ENCODE measurements at places on chromosomes 4 and X.

DNA sequence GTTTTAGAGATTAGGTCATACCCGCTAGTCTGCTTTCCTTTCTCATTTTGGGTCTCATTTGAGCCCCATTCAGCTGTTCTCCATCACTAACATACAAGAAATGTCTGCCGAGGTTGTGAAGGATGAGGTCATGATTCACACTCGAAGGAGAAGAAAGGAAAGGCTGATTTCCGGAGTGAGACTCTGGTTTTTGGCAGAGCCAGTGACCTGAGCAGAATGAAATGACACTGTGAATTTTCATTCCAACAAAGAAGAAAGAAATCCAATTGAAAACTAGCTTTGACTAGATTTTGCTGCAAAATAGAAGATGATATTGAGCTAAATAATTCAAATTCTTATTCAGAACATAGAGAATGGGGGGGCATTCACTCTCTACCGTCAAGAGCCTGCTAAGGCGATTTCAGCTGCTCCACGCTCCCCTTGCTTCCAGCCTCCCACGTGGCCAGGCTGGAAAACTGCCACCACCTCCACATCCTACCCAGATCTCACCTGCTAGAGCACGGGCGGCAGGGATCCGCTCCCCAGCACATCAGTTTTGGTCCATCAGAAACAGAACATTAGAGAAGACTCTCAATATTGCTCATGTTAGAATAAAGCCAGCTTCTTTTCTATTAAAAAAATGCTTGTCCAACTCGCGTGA lies 39.0 kb downstream of the F11 start:
- DNase-seq, result peak; percentile 37

DNA sequence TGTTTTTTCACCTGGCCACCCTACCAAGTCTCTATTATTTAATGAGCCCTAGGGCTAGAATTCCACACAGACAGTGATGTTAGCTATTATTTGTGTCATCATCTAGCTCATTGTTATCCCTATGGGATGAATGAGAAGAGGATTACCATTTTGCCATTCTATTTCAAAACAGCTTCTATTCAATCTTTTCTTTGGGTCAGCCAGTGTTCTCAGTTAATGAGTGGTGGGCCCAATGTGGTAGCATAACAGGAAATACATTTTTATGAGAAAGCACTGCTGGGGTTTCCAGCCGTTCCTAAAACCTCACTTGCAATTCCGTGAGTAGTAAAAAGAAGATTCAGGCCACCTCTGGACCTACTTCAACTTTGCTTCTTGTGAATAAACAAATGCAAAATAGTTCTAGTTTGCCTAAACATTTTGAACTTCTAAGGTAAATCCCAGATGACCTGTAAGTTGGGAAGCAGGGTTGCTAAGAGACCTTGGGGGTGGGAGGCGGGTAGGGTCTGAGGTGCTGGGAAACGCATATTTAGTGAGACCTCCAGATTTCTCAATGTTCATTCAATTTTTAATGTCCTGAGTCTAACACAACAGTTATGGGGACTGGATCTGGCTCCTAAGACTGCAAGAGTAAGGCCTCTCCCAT lies 24.8 kb upstream of the CYP2U1 start:
- DNase-seq, result no peak

GRCh38 chr4:146981651-146982050 lies 36.0 kb upstream of the TTC29 start:
- DNase-seq, result peak; percentile 27

- no peak for DNase-seq
These were observed 244.7 kb downstream of the CBR4 start for GRCh38 chr4:168765322-168765721.

DNA sequence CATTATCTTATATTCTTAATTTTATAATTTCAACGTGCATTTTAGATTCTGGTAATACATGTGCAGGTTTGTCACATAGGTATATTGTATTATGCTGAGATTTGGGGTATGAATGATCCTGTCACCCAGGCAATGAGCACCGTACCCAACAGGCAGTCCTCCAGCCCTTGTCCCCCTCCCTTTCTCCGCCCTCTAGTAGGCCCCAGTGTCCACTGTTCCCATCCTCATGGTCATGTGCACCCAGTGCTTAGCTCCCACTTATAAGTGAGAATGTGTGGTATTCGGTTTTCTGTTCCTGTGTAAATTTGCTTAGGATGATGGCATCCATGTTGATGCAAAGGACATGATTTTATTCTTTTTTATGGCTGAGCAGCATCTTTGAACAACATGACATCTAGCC lies 70.6 kb downstream of the RNF150 start:
- no peak for DNase-seq

DNA sequence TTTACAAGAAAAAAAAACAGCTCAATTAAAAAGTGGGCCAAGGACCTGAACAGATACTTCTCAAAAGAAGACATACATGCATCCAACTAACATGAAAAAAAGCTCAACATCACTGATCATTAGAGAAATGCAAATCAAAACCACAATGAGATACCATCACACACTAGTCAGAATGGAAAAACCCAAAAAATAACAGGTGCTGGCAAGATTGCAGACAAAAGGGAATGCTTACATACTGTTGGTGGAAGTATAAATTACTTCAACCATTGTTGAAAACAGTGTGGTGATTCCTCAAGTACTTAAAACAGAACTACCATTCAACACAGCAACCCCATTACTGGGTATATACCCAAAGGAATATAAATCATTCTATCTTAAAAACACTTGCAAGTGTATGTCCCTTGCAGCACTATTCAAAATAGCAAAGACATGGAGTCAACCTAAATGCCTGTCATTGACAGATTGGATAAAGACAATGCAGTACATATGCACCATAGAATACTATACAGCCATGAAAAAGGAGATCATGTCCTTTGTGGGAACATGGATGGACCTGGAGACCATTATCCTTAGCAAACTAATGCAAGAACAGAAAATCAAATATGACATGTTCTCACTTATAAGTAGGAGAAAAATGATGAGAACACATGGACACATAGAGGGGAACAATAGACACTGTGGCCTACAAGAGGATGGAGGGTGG lies 97.6 kb downstream of the RAB28 start:
- DNase-seq, result no peak

DNA sequence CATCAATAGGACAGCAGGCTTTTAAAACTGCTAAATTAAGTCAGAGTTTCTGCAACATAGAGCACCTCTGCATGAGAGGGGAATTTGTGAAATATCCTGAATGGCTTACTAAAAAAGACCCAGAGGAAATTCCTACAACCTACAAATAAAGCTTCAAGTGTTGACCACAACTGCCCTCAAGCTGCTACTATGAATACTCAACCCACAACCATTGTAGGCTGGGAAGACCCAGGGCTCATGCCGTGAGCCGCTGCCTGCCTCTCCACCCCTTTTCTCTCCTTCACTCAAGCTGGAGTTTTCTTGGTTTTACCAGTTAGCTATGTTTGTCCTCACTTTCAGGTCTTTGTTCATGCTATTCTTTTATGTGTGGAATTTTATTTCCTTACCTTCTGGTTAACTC lies 151.6 kb downstream of the EMCN start:
- no peak for DNase-seq

GRCh38 chr4:48445704-48446103 lies 37.4 kb upstream of the SLC10A4 start:
- DNase-seq, result peak; percentile 20

DNA sequence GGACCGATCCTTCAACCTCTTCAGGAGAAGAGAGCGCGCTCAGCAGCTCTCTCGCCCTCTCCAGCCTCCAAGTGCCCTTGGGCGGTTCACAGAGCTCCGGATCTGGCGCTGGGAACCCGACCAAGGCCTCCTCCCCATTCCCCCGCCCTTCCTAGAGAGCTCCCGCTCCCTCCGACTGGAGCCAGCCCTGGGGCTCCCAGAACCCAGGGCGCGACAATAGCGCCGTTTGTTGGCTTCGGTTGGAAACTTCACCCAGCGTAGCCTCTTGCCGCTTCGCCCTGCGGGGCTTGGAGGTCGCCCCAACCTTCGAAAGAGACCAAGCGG lies 3.1 kb upstream of the SOX3 start:
- DNase-seq, result no peak

GRCh38 chrX:150984169-150984824 lies 1.2 kb downstream of the HMGB3 start:
- DNase-seq, result peak; percentile 2

DNA sequence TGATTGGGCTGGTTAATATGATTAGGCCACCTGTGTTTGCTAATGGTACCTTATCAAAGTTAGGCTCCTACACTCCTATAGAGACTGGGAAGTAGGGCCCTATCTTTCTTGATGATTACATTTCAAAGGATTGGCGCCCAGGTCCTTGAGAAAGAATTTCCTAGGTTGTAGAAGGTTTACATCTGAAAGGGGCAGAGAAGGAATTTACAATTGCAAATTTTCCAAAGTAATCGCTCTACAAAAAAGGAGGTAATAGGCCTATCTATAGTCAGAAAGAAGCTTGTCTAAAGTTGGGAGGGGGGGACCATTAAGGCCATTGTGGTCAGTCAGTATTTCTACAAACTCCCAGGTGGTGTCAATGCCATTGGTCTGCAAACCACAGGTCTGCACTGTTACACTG lies 638.4 kb downstream of the IL1RAPL1 start:
- no peak for DNase-seq

- no peak for DNase-seq
These were observed 332.9 kb upstream of the CPEB2 start for GRCh38 chr4:14669371-14669770.

- peak; percentile 41 for DNase-seq
These were observed 12.3 kb upstream of the ADH5 start for GRCh38 chr4:99100876-99101275.

- peak; percentile 35 for DNase-seq
These were observed 308.5 kb downstream of the EVC2 start for GRCh38 chr4:5399790-5400421.

DNA sequence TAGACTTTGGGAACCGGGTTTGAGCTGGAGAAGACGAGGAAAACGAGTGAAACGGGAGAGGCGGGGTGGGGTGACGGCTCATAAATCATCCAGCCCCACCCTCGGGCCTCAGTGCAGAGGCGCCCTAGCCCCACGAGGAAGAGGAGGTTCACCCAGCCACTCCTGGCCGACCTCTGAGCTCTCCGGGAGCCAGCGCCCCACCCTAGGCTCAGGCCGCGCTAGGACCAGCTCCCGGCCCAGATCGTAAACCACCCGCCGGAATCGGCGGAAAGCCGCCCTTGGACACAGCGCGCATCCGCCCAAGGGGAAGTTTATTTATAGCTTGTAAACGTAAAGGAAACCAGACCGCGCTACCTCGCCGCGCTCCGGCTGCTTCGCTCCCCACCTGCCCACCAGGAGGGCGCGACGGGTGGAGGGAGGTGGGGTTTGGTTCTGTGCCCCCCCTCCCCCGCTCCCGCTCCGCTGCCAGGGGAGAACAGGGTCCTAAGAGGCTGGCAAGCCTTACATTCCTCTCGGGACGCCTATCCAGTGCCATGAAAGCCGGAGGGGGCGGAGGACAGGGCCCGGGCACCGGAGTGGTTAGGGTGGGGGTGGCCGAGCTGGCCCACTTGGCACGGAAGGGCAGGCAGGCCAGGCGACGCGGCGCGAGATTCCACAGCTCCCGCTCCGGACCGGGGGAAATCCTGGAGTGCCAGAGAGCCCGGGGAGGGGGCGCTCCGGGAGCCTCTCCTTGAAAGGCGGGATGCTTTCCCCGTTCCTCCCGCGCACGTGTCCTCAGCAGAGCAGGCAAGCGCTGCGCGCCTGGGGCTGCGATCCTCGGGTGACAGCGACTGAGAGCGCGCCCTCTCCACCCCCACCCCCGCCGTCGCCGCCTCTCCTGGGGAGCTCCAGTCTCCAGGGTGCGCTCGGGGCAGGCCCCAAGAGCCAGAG lies 84.2 kb downstream of the BCOR start:
- peak; percentile 52 for DNase-seq

GRCh38 chrX:46953137-46953527 lies 40.9 kb downstream of the JADE3 start:
- no peak for DNase-seq

GRCh38 chrX:36909676-36910030 lies 98.5 kb upstream of the FAM47C start:
- no peak for DNase-seq

GRCh38 chr4:84792366-84793301 lies 173.9 kb downstream of the WDFY3 start:
- peak; percentile 30 for DNase-seq

DNA sequence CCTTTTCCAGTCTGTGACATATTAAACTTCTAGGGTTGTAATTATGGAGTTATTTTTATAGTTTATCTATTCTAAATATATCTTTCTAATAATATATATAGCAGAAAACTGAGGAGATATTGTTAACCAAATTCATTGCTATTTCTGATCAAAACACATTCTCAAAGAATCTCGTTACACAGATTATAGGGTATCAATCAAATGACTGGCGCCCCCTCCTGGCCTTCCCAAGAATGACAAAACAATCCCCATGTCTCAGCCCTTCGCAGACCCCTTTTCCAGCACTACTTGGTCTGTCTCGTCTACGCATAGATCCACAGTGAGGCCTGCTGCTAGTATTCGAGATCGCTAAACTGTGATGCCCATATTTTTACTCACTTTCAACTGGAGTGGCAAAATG lies 209.3 kb downstream of the GPC3 start:
- no peak for DNase-seq

DNA sequence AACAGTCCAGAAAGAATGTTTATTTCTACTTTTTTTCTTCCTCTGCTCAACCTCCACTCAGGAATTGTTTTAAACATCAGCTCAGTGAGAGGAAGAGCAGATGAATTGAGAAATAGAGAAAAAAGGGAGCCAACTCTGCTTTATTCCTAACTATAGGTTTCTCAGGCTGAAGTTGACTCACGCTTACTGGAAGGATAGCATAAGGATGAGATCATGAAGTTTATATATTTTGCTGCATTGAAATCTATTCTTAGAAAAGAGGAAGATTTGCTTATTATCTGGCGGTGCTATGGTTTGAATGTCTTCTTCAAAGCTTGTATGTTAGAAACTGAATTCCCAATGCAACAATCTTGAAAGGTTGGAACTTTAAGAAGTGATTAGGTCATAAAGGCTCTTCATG lies 1673.4 kb upstream of the PCDH7 start:
- DNase-seq, result peak; percentile 84

- no peak for DNase-seq
These were observed 483.3 kb downstream of the KLHL13 start for GRCh38 chrX:117633277-117633676.

- DNase-seq, result no peak
These were observed 54.1 kb upstream of the AP1S2 start for GRCh38 chrX:15908603-15909290.

DNA sequence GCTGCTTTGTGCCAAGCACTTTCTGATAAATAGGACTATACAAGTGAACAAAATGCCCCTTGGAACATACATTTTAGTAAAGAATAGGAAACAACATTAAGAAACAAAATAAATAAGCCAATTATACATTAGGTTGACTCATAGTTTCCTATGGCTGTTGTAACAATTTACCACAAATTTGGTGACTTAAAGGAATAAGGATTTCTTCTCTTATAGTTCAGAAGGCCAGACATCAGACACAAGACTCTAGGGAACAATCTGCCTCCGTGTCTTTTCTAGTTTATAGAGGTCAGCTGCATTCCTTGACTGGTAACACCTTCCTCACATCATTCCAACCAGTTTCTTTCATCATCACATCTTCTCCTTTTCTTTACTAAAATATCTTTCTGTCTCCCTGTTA lies 235.9 kb upstream of the PCDH18 start:
- DNase-seq, result peak; percentile 31

GRCh38 chr4:185889585-185889984 lies 77.6 kb upstream of the SORBS2 start:
- no peak for DNase-seq

- peak; percentile 95 for DNase-seq
These were observed at the start of gene ACOT9 for GRCh38 chrX:23742697-23743622. TSS of gene ACOT9 (minus strand) at chrX:23743276. CDS start at chrX:23743144, 132 bp downstream.
